ENCODE measurements at places on chromosomes 7 and 10.

- no peak for DNase-seq
These were observed 29.0 kb downstream of the CUL1 start for GRCh38 chr7:148727501-148728278.

DNA sequence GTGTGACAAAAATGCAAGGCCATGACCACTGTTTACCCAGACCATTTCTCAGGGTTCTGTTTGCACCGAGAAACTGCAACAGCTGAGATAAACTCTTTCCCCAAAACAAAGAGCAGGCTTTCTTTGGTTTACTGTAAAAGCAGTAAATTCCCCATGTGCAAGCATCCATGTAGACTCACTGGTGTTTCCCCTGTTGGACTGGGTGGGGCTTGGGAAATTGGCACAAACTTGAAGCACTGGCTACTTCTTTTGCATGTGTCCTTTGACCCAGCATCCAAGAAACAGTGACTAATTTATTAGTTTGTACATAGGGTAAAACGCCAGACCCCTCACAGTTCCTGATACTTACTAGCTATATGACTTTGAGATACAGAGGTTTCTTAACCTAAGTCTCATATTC is 12.3 kb downstream of the IQUB start:
- no peak for DNase-seq

- no peak for DNase-seq
These were observed 239.7 kb upstream of the SEMA3D start for GRCh38 chr7:85426487-85426960.

DNA sequence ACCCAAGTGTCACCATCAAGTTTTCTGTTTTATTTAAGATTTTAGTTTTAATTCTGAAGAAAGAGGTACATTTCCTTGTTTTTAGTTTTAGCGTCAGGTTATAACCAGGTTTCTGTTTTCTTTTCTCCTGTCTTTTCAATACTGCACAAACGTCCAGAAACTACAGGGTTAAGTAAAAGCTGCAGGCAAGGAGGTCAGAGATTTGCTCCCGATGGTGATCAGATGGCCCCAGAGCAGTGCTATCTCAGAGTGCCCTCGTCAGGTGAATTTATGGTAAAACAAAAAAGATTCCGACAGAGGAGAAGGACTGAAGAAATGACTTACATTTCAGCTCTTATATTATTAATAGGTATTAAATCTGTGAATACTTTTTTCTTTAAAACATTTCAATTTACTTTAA is 128.2 kb downstream of the STRA8 start:
- DNase-seq: no peak

DNA sequence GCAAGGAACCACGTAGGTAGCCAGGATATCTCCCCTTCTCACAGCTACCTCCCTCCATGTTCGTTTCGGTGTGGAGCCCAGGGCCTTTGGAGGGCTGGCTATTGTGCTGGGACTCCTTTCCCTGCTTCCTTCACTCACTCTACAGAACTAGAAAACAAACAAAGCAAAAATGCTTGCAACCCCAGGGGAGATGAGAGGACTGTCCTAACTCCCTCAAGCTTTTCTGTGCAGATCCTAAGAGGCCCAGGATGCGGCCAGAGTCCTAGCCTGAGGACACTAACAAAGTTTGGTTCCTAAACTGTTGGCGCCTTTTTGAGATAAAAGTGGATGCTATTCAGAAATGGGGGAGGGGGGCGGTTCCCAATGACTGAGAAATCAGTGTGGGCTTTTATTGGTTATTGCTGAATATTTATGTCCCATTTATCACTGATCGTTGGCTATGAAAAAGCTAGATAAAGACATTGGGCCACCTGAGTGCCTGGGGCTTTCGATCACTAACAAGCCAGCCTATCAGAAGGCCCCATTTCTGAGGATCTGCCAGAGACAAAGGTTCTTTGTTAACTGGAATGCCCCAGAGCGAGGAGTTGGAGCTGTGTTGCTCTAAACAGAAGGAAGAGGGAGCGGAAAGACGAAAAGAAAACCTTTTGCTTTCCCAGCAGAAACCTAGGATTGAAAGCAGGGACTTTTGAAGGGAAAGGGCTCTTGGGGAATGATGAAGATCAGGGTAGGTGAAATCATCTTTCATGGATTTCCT is 95.2 kb upstream of the EGR2 start:
- DNase-seq: no peak

- DNase-seq: no peak
These were observed 445.2 kb downstream of the KCNMA1 start for GRCh38 chr10:77192402-77192801.

GRCh38 chr7:149093228-149093627 is 2.7 kb upstream of the ZNF786 start:
- DNase-seq: no peak

DNA sequence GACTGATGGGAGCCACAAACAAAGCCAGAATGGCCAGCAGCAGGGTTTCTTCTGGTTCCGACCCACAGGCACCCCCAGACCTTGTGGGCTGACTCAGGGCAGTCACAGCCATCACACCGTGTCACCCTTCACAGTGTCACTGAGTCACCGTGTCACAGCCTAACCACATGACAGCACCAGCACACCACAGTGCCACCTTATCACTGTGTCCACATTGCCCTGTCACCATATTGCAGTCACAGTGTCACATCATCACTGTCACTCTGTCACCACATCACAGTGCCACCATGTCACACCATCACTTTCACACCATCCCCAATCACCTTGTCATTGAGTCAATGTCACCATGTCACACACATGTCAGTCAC is 77.0 kb downstream of the OAT start:
- DNase-seq: no peak

DNA sequence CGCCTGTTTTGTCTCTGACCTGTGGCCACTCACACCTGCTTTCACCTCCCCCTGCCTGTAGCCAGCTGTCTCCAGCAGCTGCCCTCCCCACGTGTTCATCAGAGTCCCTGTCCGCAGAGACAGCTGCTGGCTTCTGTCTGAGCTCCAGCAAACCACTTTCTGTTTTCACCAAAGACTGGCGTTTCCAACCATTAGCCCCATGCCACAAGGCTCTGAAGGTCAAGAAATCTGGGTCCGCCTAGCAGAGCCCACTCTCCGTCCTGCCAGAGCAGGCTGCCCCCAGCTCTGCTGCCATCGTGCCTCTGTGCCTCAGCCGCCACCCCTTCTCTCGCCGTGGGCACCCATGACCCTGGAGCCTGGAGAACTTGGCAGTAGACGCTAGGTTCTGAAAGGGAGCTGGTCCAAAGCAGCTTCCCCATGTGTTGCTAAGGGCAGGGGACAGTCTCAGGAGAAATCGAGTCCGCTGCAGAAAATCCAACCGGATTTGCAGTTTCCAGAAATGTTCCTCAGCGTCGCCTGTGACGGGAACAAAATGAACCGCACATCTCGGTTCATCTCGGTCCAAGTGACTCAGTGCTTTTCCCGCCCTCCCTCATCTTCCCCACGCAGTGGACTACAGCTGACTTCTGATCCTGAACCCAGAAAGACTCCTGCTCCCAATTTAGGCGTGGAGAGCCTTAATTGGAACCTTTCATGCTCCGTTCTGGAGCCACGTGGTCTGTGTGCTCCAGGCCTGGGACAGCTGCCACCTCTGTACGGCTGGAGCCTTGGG is 28.0 kb downstream of the TMEM120A start:
- no peak for DNase-seq

DNA sequence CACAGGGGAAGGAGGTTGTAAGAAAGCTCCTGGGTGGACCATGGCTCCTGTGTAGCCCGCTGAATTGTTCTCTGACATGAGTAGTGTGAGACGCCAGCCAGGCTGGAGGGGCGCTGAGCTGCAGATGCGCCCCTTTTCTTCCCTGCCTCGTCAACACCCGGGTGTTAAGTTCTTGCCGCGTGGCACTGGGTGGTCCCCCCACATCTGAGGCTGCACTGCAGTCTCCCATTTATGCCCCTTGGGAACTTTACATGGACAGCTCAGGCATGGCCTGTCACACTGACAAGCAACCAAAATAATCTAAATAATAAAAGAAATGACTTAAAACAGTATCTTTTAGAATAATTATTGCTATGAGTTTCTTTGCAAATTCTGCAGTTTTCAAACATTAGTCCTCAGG is 34.6 kb upstream of the HSPA12A start:
- no peak for DNase-seq

DNA sequence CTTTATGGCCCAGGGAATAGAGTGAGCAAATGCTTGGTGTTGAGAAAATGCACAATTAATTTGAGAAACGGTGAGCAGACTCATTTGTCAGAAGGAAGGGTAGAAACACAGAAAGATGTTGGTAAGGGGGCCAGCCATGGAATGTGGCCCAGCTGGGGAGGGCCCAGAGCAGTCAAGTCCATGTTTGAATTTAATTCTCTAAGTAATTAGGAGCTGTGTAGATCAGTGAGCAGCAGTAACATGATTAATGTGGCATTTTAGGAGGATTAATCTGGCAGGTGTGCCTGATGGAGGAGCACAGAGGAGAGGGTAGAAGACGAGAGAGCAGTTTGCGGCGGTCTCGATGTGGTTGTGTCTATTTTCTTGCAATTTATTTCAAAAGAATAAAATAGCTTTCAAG is 218.7 kb downstream of the FRMD4A start:
- no peak for DNase-seq

- no peak for DNase-seq
These were observed 42.1 kb downstream of the KCNH2 start for GRCh38 chr7:150936018-150936417.

GRCh38 chr7:139559364-139560105 is 36.0 kb downstream of the CLEC2L start:
- DNase-seq: no peak

- no peak for DNase-seq
These were observed 12.3 kb downstream of the ELN start for GRCh38 chr7:74040101-74040790.

DNA sequence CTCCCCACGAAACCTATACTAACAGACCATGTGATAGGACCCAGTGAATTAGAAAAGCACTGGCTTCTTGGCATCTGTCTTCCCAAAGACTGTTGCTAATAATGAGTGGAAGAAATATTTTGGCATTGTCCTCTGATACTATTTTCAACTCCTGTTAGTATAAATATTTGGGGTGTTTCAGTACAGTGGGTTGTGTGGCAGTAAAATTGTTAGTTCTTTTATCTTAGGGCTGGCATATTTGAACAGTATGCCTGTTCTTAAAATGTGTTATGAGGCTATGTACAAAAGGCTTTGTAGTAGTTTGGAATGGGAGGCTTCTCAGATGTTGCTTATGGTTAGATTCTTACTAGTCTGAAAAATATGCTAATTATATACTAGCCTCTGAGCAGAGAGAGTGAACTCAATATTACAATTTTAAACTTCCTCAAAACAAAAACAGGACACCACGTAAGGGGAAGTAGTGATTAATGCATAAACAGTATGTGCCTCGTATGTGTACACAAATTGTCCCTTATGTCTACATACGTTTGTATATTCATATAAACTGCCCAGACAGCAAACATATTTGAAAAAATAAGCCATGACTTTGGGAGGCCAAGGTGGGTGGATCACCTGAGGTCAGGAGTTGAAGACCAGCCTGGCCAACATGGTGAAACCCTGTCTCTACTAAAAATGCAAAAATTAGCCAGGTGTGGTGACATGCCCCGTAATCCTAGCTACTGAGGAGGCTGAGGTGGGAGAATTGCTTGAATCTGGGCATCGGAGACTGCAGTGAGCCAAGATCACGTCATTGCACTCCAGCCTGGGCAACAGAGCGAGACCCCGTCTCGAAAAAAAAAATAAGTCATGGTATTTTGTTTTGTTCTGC is 115.4 kb downstream of the ARID5B start:
- no peak for DNase-seq

- no peak for DNase-seq
These were observed 86.5 kb upstream of the KDM7A start for GRCh38 chr7:140263277-140263676.

DNA sequence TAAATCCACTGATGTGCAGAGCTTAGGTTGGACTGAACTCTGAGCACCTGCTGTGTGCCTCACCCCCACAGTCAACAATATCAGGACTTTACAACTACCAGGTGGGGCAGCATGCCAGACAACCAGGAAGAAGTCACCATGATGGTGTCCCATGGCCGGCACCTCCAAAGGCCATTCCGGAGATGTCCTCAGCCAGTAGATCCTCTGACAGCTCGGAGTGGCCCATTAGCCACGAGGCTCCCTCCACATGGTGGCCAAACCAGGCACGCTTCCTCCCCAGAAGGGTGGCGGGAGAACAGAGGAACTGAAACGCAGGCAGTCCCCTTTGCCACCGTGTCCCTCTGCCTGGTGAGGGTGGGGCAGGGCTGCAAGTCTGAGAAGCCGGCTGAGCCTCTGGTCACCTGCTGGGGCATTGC is 390.0 kb downstream of the TNS3 start:
- DNase-seq: no peak

DNA sequence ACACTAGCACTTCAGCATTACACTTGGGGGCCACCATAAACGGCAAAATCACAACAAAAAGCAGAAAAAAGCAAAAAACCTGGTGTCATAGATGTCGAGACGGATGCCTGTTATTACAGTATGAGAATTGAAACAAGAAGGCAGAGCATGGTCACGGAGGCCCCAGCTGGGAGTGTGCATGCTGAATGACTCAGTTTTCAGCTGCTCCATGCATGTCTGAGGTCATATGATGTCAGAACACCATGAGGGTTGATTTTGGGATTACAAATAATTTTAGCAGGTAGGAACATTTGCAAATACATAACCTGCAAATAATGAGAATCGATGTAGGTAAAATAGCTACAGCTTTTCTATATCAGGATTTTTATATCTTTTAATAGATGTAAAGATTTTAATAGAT is 19.1 kb downstream of the ZMYND11 start:
- no peak for DNase-seq

- DNase-seq: no peak
These were observed 71.7 kb upstream of the DOCK1 start for GRCh38 chr10:126833542-126833941.

GRCh38 chr10:67955614-67956013 is 71.2 kb downstream of the SIRT1 start:
- DNase-seq: no peak

DNA sequence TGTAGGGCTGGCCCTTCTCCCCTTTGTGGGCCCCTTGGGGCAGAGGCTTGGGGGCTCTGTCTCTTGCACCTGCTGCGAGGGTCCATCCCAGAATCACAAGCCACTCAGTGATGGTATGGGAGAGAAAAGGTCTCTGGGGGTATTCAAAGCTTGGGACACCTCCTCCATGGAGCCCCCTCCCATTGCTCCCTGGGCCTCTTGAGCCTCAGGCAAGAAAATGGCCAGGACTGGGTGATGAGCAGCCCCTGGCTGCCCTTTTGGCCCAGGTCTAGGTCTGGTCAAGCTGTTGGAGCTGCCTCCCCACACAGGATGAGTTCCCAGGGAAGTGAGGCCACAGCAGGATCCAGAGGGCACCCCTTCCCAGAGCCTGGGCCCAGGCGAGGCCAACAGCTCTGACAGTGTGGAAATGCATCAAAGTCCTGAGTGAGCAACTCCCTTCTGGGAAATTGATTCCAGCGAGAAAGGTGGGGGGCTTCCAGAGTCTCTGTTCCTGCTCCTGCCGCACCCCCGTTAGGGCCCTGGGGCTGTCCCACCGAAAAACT is 3.4 kb upstream of the MYL7 start:
- DNase-seq: no peak

- no peak for DNase-seq
These were observed 169.3 kb downstream of the AMPH start for GRCh38 chr7:38461887-38462286.

Measured in activated CD4-positive, CD25-positive, alpha-beta regulatory T cell treated with anti-CD3 and anti-CD28 coated beads, Interleukin-2, amount 50 U/mL, for 16 hours (primary cell).